ENCODE measurements at places on chromosomes 7 and 10.

DNA sequence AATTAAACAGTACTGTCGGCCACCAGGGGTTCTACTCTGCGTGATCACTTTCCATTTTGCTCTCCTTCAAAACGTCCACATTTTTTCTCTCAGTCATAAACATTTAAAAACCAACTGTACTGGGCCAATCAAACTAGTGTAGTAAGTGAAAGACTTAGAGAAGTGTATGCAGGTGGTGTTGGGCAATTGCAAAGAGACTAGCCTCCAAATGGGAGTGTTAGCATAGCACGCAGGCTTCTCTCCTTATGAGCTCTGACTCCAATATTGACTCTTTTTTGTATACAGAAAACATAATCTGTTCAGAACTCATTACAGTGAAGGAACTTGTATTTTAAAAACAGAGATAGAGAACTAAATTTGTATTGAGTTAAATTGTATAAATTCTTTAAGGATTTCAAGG is 150.6 kb downstream of the SDK1 start:
- no peak for DNase-seq

DNA sequence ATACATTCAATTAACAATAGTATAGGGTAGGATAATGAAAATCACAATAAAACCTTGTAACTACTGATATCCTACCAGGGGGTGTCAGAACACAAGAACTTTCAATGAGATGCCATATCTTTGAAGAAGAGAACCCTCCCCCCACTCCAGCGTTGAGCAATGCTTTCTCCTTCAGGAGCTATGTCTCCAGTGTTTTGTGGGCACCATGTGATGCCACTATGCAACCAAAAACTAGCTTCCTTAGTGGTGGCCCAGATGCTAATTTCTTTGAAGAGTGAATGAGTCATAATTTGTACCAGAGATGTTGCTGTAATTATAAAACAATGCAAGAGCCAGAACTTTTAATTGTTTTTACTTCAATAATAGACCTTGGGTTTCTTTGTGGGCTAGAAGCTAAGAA is 76.0 kb upstream of the ADO start:
- peak; percentile 34 for DNase-seq

DNA sequence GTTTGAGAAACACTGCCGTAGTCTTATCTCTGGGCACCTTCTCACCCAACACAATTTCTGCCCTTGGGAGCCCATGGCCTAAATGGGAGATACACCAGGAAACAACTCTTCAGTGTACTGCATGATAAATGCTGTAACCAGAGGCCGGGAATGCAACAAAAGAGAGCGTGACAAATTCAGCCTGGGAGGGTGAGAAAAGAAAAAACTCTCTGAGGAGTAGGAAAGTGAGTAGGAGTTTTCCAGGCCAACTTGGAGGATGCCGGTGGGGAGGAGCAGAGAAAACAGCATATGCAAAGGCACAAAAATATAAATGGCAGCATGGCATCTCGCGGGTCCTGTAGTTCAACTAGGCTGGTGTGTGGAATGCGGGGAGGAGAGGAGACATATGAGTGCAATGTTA is 624.5 kb downstream of the PARD3 start:
- no peak for DNase-seq

GRCh38 chr7:41886262-41886900 is 183.5 kb upstream of the INHBA start:
- DNase-seq = peak; percentile 84

DNA sequence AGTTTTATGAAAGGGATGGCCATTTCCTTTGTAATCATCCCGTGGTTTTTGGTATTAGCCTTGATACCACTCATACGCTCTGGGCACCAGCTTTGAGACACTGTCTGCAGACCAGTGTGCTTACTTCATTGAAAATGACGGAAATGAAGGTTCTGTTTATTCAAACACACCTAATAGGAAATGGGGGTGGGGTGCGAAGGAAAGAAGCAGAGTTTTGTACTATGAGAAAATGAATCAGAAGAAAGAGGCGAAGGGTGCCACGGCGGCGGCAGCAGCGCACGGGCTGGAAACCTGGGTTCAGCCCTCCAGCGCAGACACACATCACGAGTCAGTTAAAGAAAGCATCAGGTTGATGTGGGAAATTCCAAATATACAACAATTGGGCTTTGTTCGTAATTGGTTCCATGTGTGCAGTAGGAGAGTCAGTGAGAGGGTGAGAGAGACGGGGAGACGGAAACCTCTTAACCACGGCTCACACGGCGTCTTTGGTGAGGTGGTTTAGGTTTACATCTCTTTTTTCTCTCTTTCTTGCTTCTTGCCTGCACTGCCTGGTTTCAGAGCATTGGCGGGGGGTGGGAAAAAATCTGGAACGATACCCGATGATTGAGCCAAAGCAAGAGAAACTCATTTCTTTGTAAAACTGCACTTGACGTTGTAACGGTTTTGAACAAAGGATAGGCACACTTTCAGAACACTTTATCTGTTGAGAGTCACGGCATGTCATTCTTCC is 321.2 kb downstream of the FRMD4A start:
- peak; percentile 45 for DNase-seq

- no peak for DNase-seq
Measured at GRCh38 chr7:152513861-152514770, 78.3 kb upstream of the KMT2C start.

GRCh38 chr7:2247141-2247995 is 5.3 kb downstream of the NUDT1 start:
- DNase-seq = peak; percentile 67

DNA sequence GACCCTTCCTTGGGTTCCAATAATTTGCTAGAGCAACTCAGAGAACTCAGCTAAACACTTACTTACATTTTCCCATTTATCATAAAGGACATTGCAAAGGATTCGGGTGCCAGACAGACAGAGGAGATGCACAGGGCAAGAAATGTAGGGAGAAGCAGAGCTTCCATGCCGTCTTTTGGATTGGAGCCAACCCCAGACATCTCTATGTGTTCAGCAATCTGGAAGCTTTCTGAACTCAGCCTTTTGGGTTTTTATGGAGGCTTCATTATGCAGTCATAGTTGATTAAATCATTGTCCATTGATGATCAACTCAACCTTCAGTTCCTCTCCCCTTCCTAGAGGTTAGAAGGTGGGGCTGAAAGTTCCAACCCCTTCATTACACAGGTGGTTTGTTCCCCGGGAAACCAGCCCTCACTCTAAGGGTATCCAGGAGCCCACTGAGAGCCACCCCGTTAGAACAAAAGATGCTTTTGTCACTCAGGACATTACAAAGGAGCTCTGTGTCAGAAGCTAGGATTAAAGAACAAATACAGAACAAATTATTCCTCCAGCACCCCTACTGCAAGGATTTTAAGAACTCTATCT is 211.9 kb upstream of the VSTM2A start:
- no peak for DNase-seq

DNA sequence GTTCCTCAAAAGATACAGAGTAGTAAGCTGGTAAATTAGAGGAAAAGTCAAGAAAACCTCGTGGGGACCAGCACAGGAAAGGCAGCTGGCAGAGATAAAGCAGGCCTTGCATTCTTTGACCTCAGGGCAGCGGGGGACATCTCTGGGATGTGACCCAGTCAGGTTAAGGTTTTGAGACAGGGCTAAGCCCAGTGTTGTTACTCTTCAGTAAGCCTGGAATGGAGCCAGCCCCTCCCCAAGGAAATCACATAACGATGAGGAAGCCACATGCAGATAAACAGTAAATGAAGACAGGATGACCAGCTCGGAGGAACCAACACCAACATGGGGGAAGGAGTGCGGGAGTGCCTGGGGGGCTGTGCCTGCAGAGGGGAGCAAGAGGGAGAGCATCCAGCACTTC is 99.6 kb downstream of the JAZF1 start:
- no peak for DNase-seq

- DNase-seq = no peak
Measured at GRCh38 chr7:44289341-44290251, 35.8 kb downstream of the CAMK2B start.

- DNase-seq = no peak
Measured at GRCh38 chr10:44975431-44976331, 2.9 kb downstream of the DEPP1 start.

DNA sequence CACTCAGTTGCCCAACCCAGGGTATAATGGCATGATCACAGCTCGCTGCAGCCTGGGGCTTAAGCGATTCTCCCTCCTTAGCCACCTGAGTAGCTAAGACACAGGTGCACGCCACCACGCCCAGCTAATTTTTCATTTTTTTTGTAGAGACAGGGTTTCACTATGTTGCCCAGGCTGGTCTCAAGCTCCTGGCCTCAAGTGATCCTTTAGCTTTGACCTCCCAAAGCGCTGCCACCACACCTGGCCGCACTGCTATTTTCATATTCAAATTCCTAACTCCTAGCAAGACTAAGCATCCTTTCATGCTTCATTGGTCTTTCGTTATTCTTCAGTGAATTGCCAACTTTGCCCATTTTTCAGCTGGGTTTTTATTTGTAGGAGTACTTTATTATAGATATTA is 30.4 kb upstream of the DAGLB start:
- DNase-seq = no peak

GRCh38 chr7:65221683-65222082 is 152.0 kb upstream of the ZNF92 start:
- no peak for DNase-seq

GRCh38 chr7:33776788-33777187 is 128.6 kb upstream of the BMPER start:
- no peak for DNase-seq

DNA sequence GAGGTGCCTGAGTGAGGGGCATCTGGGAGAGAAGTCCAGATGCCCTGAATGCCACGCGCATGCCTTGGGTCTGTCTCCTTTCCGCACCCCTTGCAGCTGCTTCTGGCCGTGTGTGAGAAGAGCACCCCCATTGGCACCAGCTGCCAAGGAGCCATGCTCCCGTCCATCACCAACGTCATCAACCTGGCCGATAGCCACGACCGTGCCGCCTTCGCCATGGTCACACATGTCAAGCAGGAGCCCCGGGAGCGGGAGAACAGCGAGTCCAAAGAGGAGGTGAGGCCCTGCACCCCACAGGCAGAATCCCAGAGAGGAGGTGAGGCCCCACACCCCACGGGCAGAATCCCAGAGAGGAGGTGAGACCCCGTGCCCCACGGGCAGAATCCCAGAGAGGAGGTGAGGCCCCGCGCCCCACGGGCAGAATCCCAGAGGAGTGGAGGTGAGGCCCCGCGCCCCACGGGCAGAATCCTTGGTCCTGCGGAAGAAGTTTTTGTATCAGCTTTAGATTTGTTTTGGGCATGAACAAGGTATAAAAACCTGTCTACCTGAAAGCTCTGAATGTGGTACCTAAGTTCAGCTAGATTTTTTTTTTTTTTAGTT is 91.8 kb downstream of the TRRAP start:
- DNase-seq = no peak

- no peak for DNase-seq
Measured at GRCh38 chr7:55108401-55108800, 89.6 kb downstream of the EGFR start.

GRCh38 chr10:117938104-117938503 is 108.6 kb downstream of the RAB11FIP2 start:
- DNase-seq = no peak

DNA sequence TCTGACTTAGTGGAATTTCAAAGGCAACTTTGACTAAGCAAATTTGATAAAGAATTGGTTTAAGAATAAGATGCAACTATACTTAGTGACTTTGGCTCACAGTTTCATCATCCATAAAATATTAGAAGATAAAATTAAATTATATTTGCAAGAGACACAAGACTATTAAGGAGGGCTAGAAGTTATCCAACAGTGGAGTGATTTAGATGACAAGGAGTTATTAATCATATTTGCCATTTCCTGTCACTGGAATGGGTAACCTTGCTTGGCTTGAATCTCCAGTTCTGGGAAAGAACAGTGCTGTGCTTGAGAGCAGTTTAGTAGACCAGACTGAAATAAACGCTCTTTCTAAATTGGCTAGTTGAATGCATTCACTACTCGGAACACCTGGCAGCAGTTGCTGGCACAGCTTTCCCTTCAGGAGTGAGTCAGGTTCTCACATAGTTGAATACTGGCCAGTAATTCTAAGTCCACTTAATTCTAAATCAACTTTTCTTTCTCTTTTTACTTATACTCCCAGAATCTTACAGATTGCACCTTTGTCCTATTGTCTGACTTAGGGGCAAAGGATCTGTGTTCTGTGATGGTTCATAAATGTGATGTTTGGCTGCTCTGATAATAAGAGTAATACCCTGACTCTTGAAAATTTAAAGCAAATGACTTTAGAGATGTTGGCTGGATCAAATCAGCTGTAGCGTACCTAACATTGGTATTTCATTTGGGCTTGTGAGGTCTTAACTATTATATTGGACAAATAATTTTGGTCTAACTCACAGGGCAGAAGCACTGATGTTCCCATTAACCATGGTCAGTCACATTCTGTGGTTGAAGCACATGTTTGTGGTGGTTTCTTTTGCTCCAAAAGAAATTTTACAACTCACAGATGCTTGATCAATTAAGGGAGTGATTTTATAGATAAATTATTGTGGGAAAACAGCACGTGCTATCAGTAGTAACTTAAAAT is 16.6 kb downstream of the STMP1 start:
- peak; percentile 35 for DNase-seq

GRCh38 chr7:34747867-34748727 is 90.1 kb downstream of the NPSR1 start:
- DNase-seq = peak; percentile 83

- no peak for DNase-seq
Measured at GRCh38 chr7:158741294-158741666, 36.7 kb upstream of the NCAPG2 start.

- DNase-seq = no peak
Measured at GRCh38 chr10:106897719-106898118, 266.8 kb downstream of the SORCS1 start.

- DNase-seq = peak; percentile 34
Measured at GRCh38 chr7:17298840-17299482, 509 bp downstream of the AHR start.

DNA sequence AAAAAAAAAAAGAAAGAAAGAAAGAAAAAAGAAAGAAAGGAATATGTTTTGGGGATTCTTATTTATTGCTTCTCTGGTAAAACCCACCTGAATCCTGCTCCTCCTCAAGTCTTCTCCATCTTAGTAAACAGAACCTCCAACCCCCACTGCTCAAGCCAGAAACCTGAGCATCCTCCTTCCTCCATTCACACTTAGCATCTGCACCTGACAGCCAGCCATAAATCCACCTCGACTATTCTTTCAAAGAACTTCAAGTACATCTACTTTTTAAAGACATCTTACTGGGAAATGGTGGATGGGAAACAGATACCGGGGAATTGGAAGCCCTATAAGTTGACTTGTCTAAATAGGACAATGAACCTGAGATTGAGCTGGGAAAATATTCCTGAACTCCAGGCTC is 519.9 kb upstream of the DPP6 start:
- no peak for DNase-seq
